ENCODE measurements at places on chromosomes 3 and 15. TPM values are rescaled to one million over a fixed set of nuclear protein-coding genes. Genes with fewer than 3 reads are reported as not detected.
A peak's percentile ranks its signal among the peaks of the same experiment; 100 is the strongest.

Gene CACNA1D
- total RNA-seq: not detected

Gene AGBL1
- total RNA-seq: not detected

Gene DNAH12
- 0.07 TPM for total RNA-seq

- DNase-seq: no peak
Measured at GRCh38 chr3:106533093-106533787, 664.4 kb upstream of the CBLB start.

DNA sequence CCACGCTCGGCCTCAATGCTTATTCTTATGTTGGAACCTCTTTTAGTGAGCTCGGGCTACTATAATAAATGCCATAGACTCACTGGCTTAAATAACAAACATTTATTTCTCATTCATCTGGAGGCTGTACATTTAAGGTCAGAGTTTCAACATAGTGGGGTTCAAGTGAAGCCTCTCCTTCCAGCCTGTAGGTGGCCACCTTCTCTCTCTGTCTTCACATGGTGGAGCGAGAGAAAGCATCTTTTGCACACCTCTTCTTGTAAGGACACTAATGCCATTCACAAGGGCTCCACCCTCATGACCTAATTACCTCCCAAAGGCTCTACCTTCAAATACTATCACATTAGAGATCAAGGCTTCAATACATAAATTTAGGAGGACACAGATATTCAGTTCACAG, 520.3 kb upstream of the EPHA6 start:
- DNase-seq: no peak

GRCh38 chr3:169575381-169575780, 88.1 kb downstream of the MECOM start:
- DNase-seq: no peak

- DNase-seq: no peak
Measured at GRCh38 chr3:81923038-81923437, 161.6 kb upstream of the GBE1 start.

Gene ARNT2
- total RNA-seq: 35.6 TPM

Gene ARGFX
- total RNA-seq: not detected

GRCh38 chr3:16456784-16457415, 56.6 kb downstream of the RFTN1 start:
- no peak for DNase-seq

GRCh38 chr3:16596352-16597032, 8.7 kb downstream of the DAZL start:
- no peak for DNase-seq

Gene NR2F2
- 16.0 TPM for total RNA-seq

- peak; percentile 55 for DNase-seq
Measured at GRCh38 chr3:194671511-194671899, 486 bp downstream of the LSG1 start.

Gene FBLN2
- total RNA-seq: not detected

- peak; percentile 65 for DNase-seq
Measured at GRCh38 chr15:99703603-99704443, 29.4 kb downstream of the LYSMD4 start.

Gene TNNC1
- total RNA-seq: 1.1 TPM

DNA sequence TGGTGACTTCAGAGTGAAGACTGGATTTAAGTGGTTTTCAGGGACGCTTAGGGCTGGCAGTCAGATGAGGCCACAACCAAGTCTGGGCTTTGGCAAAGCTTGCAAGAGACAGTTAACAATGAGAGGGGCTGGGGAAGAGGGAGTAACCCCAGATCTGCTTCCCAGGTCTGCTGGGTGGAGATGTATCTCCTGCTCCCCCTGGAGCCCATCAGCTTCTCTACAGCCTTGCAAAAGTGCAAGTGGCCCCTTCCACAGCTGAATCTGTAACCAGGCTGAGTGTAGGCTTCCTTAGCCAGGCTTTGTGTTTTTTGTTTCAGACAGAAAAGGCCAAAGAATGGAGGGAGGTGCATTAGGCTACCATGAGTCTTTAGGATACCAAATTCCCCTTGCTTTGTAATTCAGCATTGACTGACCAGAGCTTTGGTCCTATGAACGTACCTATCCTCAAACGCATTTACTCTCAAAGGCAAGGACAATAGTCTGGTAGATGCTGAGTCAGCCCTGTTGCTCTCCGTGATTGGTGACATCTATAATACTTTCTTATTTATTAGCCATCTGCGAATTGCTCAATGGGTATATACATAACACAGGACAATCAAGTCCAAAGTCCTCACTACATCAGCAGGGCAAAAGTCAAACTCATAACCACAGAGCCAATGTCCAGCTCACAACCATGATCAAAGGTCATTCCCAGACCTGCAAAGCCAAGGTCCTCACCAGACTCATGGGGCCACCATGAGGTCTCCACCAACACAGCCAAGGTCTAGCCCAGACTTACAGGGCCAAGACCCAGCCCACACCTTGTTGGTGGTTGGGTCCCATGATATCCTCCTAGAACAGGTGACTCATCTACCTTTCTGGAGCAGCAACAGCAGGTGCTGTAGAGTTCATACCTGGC, 17.1 kb downstream of the CCDC13 start:
- no peak for DNase-seq

Gene KBTBD12
- total RNA-seq: not detected

Gene TTC14
- 38.3 TPM for total RNA-seq

Gene CHRNB4
- not detected for total RNA-seq

Gene KCNMB2
- total RNA-seq: not detected

DNA sequence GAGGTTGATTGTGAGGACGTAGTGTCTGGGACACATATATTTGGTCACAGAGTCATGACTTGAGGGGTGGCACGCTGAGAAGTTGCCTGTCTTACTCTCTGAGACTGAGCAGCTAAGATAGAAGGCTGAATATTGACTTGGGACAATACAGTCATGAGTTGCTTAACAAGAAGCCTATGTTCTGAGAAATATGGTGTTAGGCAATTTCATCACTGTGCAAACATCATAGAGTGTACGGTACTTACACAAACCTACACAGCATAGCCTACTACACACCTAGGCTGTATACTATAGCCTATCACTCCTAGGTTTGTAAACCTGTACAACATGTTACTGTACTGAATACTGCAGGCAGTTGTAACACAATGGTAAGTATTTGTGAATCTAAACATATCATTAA, 30.3 kb upstream of the SPESP1 start:
- no peak for DNase-seq

GRCh38 chr15:74438721-74439316, 5.1 kb upstream of the SEMA7A start:
- DNase-seq: peak; percentile 54
